ENCODE measurements at places on chromosomes 11 and 22.

- no peak for DNase-seq
Observed at GRCh38 chr22:49791682-49792081, 36.0 kb downstream of the BRD1 start.

DNA sequence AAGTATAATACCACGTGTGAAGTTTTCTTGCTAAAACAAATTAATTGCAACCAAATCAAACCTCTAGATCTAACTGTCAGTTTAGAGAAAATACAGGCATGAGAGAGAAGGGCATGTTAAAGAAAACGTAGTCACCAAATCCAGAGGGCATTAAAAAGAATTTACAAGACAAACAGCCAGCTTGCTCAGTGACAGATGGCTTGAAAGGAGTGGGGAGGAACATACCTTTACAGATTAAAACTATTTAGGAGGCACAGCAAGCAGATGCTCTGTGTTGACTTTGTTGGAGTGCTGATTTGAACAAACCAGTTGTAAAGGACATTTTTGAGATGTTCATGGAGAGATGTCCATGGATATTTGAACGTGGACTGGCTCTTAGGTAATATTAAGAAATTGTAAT lies 96.9 kb downstream of the ATXN10 start:
- DNase-seq, result no peak

- DNase-seq, result no peak
Observed at GRCh38 chr22:17436382-17436980, 67.2 kb downstream of the CECR2 start.

DNA sequence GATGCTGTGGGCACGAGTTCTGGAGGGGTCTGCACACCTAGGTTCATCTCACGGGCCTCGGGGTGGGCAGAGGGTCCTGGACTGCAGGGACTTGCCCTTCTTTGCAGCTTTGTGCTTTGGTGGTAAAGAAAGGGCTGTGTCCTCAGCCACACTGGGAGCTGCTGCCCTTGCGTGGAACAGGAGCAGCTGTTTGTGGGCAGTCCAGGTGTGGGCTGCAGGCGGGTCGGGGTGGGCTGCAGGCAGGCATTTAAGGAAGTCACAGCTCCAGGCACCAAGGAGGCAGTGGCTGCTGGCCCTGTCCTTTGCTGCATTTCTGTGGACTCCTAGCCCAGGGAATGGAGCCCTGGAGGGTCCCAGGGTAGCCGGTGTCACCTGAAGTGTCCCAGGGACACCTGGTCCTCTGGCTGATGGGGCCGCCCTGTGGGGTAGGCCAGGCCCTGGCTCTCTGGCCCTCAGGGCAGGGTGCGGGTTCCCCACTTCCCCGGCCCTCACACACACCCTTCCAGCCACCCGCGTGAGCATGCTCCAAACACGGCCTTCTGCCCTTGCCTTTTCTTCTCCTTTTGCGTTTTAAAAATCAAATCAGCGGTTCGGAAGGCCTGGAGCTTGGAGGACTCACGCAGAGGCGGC lies 1240.3 kb downstream of the BRD1 start:
- no peak for DNase-seq

DNA sequence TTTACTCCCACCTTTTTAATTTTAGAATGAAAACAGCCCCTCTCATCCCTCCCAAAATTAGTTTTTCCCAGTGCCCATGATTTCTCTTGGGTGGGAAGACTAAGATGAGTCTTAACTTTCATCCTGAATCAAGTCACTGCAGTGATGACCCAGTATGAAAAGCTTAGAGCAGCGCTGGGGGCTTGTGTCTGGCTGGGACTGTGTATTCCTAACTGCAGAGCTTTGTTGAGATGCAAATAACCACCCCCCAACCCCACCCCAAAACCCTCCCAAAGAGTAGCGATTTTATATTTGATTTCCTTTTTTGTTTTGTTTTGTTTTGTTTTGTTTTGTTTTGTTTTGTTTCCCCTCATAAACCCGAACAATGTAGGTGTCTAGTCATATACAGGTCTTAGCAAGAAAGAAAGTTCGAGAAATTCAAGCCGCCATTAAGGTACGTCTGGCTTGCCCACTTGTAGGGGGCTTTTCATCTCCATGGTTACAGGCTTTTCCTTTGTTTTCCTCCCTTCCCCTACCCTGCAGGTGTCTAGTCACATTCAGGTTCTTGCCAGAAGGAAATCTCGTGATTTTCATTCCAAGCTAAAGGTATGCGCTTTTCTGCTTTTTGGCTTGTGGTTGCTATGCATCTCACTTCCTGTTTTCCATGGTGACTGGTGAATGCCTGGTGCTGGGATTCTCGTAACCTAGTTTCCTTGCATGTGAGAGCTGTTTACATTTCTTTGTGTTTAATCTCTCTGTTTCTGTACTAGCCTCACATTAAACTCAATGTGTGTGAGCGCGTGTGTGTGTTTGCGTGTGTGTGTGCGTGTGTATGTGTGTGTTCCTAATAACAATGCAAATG lies 144.6 kb upstream of the RASSF10 start:
- DNase-seq, result peak; percentile 82

- no peak for DNase-seq
Observed at GRCh38 chr22:50118129-50118528, 28.3 kb downstream of the MOV10L1 start.

DNA sequence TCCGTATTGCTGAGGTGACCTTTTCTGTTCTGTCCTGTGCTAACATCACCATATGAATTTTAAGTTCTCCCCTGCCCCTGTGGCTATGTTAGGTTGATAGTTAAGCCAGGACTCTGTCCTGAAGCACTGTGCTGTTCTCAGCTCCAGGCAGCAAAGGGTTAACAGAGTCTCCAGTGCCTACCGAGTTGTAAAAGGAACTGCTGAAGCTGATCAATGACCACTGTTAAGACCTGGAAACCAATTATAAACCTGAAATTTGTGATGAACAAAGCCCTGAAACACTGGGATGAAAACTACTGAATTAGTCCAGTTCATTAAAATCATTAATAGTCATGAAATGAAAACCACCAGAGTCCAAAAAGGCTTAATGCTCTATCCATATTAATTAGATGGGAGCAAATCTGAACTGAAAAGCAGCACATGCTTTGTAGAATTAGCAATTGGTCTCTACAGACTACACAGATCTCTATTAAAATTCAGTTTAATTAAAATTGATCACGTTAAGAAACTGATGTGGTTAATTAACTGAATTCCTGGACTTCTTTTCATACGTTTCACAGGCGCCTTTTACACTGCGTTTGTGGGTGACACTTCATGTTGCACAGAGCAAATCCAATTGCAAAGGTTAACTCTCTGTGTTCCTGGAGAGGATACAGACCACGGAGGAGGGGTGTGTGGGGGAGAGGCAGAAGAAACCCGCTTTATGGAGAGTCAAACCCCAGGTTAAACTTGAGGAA lies 188.5 kb upstream of the MPPED2 start:
- DNase-seq, result no peak
